ENCODE measurements at places on chromosomes 2 and 18.

GRCh38 chr2:177183860-177184259, 28.7 kb upstream of the HNRNPA3 start:
- DNase-seq: no peak

DNA sequence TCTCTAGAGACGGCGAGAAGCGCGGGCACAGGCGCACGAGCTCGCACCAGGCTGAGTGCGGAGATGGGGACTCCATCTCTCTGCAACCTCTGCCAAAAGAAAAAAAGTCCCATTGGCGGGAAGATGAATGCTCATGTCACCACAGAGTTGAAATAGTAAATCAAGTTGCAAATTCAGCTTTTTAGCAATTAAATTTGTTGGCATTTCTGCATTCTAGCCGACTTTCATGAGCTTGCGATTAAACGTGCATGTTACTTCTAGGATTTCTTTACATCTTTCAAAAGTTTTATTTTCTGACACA, 588 bp downstream of the CHAC2 start:
- DNase-seq: peak; percentile 32

DNA sequence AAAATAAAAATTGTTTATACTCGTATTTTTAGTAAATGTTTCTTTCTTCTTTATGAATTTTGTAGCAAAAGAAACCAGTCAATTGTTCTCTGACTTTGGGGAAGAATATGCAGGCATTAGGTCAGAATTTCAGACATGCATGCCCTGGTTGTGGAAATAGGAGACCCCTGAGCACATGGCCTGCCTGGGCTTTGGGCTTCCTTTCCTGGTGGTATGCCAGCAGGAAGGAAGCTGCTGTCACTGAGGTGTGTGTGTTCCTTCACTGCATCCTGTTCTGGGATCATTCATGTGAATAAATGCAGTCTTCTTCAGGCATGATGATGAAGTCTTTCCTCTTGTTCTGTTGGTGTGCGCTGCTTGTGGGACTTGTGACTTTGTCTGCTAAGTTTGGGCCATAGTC, 920.2 kb upstream of the VRK2 start:
- no peak for DNase-seq

GRCh38 chr2:10331027-10331701, 28.5 kb downstream of the HPCAL1 start:
- DNase-seq: peak; percentile 54

- no peak for DNase-seq
Observed at GRCh38 chr2:3868012-3868805, 164.8 kb downstream of the DCDC2C start.

GRCh38 chr2:63047321-63048279, 3.0 kb upstream of the OTX1 start:
- DNase-seq: no peak

DNA sequence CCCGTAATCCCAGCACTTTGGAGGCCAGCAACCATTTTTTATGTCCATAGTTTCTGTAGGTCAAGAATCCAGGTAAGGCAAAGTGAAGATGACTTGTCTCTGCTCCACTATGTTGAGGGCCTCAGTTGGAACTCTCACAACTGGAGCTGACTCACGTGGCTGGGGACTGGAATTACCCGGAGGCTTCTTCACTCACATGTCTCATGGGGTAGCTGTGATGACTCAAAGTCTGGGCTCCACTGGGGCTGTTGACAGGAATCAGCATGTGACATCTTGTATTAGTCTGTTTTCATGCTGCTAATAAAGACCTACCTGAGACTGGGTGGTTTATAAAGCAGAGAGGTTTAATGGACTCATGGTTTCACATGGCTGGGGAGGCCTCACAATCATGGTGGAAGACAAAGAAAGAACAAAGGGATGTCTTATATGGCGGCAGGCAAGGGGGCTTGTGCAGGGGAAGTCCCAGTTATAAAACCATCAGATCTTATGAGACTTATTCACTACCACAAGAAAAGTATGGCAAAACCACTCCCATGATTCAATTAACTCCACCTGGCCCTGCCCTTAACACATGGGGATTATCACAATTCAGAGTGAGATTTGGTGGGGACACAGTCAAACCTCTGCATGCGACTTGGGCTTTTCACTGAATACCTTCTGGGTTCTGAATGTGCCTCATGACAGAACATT, 7.8 kb upstream of the PPP1R1C start:
- DNase-seq: no peak

DNA sequence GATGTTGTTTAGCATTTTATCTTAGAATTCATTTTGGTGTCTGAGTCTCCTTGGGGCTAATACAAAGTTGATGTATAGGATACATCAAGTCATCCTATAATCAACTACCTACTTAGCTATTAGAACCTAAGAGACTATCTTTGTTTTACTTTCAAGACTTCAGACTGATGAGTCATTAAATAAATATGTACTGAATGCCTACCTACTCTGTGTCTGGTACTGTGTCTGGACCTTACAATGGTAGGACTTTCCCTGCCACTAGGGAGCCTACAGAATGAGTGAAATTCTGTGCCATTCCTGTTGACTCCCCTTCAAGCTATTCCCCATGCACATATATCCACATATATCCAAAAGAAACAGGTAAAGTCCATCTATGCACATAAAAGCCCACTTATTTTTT, 114.5 kb downstream of the ERBB4 start:
- no peak for DNase-seq

DNA sequence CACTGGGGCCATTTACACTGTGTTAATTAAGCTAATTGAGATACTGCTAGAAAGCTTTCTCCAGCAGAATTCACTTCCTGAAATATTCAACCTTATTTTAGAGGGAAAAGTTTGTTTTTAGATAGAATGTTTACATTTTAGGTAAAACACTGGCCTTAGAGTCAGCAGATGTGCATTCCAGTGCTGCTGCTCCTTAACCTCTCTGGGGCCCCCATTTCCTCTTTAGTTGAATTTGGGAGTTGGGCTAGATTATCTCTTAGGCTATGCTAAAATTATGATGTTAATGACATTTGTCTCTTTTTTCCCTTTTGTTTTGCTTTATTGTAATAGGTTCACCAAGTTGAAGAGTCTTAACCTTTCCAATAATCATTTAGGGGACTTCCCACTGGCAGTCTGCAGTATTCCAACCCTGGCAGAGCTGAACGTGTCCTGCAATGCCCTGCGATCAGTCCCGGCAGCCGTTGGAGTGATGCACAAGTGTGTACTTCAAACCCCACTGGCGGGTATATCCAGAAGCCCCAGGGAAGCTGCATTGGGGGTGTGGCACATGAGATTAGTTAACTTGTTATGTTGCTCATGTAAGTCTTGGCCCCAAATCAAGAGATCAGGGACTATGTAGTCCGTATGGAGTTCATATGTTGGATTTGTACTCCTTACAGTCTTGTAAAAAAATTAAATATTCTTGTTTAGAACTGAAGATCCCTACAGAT, 179.5 kb downstream of the PHLPP1 start:
- no peak for DNase-seq

DNA sequence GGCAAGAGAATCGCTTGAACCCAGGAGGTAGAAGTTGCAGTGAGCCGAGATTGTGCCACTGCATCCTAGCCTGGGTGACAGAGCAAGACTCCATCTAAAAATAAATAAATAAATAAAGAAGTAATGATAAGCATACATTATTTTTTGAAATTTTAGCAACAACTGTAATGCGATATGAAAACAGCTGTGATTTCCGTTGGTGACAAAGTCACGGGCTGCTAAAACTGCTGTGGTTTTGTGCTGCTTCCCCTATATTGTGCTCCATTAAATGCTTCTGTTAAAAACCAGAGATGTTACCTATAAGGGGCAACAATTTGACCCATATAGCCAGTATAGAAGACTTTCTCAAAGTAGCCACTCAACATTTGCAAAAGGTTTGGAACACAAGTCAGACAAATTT, 8.3 kb downstream of the TRIM54 start:
- DNase-seq: no peak

- DNase-seq: no peak
Observed at GRCh38 chr18:60417946-60418345, 45.4 kb upstream of the MC4R start.

DNA sequence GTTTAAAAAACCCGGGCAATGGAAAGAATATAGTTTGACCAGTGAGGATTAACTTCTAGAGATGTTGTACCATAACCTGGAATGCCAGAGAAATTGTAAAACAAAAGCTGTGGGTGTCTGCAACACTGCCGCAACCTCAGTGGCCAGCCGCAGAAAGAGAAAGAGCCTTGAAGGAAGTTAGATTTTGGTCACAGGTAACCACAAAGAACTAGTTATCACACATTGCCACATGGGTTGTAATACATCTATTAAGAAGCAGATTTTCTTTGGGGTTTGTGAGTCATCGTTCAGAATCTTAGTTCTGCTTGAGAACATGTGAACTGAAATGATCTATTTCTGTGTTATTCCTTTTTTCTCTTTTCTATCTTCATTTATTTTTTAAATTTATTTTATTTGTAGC, 222.9 kb upstream of the AGAP1 start:
- DNase-seq: no peak

GRCh38 chr2:197915548-197916265, 111.3 kb downstream of the PLCL1 start:
- DNase-seq: no peak

- DNase-seq: no peak
Observed at GRCh38 chr18:23805898-23806297, 116.6 kb downstream of the LAMA3 start.

- no peak for DNase-seq
Observed at GRCh38 chr2:231034291-231034882, 2.9 kb upstream of the C2orf72 start.

DNA sequence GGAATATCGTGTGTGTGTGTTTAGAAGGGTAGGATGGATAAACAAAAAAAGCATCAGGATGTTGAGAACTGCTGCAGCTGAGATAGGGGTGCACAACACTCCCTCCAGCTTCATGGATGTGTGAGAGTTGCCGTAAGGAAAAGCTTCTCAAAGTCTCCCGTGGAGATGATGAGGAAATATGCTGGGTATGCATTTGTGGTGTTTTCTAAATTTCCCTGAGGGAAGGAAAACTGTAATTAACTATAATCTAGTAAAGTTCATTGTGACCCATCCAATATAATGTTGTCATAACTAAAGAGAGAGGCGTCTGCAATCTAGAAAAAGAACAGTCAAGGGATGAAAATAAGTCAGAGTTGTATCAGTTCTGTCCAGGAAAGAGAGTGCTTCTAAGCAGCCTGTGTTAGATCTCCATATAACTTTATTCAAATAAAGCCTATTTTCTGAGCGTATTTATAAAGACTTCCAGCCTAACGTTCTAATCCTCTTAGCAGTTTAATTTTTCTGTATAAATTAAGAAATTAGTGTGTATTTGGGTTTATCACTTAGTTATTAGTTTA, 7.3 kb upstream of the LMAN2L start:
- no peak for DNase-seq

- no peak for DNase-seq
Observed at GRCh38 chr2:186569897-186570296, 20.0 kb upstream of the ITGAV start.
